BE2C (cell line): ENCODE measurements at places on chromosomes 3 and 15.

DNA sequence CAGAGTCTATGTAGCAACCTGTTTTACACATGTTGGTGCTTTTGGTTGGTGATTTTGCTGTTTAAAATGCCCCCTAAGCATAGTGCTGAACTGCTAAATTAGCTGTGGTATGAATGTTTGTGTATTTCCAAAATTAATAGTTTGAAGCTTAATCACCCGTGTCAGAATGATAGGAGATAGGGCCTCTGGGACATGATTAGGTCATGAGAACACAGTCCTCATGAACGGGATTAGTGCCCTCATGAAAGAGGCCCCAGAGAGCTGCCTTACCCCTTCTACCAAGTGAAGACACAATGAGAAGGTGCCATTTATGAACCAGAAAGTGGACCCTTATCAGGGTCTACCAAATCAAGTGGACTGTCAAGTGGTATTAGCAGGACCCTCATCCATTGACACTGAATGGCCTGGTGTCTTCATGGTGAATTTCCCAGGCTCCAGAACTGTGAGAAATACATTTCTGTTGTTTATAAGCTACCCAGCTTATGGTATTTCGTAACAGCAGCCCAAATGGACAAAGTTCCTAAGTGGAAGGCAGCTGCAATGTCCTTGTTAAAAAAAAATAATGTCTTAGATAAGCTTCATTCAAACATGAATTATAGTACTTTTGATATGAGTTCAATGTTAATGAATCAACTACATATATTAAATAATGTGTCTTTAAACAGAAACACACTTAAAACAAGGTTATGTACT lies 37.7 kb upstream of the FRMD4B start:
- no peak for DNase-seq

DNA sequence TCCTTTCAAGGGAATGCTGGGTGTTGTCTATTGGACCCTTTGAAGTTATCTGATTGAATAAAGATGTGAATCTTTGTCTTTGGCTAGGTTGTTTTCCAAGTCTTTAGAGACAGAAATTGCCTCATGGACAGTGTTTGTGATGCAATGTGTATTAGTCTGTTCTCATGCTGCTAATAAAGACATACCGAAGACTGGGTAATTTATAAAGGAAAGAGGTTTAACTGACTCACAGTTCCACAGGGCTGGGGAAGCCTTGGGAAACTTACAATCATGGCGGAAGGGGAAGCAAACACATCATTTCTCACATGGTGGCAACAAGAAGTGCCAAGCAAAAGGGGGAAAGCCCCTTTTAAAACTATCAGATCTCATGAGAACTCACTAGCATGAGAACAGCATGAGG lies 88.8 kb upstream of the PLXND1 start:
- no peak for DNase-seq

- DNase-seq, result no peak
Observed at GRCh38 chr15:101004500-101004899, 85.3 kb downstream of the LRRK1 start.

DNA sequence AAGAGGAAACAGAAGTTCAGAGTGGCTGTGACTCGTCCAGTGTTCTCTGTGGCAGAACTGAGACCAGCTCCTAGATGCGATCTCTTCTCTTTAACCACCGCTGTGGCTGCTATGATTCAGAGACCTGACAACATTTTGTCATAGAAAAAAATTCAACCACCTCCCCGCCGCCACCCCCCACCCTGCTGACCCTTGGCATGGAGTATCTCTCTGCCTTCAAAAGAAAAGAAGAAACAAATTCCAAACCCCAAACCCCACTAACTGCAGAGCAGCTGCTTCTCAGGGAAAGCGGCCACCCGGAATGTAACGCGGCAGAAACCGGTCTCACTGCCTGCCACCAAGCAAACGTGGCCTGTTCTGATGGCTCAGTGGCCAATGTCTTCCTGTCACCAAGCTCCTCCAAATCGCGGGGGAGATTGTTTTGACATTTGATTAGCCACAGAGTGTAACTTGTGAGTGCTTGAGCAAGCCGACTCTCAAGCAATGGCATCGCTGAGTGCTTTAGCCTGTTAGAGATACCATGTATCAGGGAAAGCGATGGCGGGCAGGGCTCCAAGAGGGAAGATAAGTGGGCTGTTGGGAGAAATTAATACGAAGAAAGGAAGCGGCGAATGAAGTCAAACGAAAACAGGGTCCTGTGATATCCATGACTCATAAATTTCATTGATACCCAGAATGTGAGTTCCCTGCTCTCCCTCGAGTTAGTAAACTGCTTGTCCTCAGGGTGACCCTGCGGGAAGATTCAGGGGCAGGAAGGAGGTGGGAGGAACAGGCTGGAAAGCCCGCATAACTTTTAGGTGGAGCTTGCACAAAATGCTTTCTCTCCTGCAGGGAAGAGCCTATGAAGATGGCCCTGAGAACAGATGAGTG lies 44.8 kb upstream of the TLE3 start:
- DNase-seq, result peak; percentile 84

- DNase-seq, result no peak
Observed at GRCh38 chr3:47414161-47414564, 33.3 kb downstream of the PTPN23 start.
